ENCODE measurements at places on chromosomes 5 and 9. TPM values are rescaled to one million over a fixed set of nuclear protein-coding genes. Genes with fewer than 3 reads are reported as not detected.

Gene SLC36A2
- 27.9 TPM for total RNA-seq

Gene FCHSD1
- total RNA-seq: 2.4 TPM

Gene TAF11L10
- total RNA-seq: not detected

- DNase-seq: no peak
Observed at GRCh38 chr5:151471276-151471675, 23.9 kb downstream of the SLC36A1 start.

DNA sequence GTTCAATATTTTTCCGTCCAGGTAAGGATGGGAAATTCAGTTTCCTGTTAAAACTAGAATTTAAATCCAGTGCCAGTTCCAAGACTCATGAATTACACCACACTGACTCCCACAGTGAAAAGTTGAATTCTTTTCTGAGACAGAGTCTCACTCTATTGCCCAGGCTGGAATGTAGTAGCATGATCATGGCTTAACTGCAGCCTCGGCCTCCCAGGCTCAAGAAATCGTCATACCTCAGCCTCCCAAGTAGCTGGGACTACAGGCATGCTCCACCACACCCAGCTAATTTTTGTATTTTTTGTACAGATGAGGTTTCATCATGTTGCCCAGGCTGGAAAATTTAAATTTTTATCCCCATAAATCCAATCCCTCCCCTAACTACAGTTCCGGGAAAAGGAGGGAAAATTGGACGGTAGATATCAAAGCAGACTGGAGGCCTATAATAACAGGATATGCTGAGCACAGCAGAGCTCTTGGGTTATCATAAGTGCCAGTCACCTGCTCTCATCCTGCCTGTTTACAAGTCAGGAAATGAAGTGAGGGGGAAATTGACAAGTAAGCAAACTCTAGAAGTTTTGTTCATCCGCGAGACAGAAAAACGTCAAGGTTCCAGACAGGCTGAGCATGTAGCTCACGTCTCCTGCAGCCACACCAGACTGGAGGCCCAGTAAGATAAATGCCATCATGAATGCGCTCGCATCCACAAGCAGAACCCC is 105.7 kb downstream of the UGCG start:
- DNase-seq: no peak

Gene LYSMD3
- 19.9 TPM for total RNA-seq

Gene OR1Q1
- total RNA-seq: not detected

GRCh38 chr5:16712620-16713019 is 95.8 kb upstream of the RETREG1 start:
- no peak for DNase-seq

DNA sequence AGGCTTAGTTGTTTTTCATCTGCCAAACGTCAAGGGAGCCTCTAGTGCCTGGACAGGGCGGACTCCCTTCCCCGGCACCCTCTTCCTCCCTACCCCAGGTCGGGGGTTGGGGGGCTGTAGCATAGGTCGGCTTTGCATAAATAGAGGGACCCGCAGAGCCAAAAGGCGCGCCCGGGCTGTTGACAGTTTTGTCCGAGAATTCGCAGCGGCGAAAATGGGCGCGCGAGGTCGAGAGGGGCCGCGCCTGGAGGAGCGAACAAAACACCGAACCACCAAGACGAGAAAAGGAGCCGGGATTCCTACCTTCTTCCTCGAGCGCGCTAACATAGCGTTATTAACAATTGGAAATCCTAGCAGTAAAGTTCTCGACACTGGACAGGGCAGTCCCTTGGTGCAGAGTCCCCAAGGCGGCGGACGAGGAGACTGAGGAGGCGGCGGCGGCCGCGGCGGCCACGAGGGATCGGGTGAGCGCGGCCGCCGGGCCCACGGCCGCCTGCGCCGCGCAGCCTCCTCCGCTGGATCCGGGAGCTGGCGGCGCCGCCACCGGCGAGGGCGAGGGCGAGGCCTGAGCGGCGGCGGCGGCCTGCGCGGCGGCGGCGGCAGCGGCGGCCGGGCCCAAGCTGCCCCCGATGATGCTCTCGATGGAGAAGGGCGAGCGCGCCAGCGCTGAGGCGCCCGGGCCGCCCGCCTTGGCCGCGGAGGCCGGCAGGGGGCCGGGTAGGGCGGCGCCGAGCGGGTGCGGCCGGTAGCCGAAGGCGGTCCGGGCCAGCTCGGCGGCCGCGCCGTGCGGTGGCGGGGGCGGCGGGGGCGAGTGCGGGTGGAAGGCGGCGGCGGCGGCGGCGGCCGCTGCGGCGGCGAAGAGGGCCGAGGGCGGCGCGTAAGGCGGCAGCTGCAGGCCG is 1.7 kb downstream of the FOXD1 start:
- DNase-seq: no peak

GRCh38 chr9:118991366-118992285 is 377.6 kb downstream of the BRINP1 start:
- no peak for DNase-seq
